ENCODE measurements at places on chromosomes 13 and 19.

GRCh38 chr13:81388400-81388799 is 1047.5 kb upstream of the SPRY2 start:
- DNase-seq: no peak

DNA sequence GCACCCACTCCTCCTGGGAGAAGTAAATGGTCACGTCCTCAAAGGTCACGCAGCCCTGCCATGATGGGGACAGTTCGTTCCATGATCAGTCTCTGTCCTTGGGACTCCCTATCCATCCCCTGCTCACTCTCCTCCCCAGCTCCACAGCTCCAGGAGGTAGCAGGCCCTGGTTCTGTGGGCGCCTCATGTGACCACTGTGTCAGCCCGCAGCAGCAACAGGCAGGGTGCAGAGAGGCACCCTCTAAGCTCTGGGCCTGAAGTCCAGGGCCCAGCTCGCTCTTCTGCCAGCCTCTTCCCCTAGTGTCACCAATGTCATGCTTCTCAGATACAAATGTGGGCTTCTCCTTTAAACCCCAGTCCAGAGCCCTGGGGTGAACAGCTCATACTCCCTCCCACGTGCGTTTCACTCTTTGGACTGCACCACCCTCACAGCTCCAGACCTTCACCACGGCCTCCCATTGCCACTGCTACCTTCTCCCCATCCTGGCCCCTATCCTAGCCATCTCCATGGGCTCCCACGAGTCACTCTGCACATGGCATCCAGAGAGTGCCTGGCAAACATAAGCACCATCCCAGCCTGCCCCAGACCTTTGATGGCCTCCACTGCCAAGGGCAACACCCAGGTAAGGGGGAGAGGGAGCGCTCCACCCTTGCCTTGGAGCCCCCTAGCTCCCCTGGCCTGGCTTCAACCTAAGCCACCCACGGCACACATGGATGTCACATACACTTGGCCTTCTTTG is 2.9 kb downstream of the ZNF792 start:
- DNase-seq: no peak

GRCh38 chr19:11674067-11674492 is 64.7 kb downstream of the ZNF823 start:
- DNase-seq: no peak

DNA sequence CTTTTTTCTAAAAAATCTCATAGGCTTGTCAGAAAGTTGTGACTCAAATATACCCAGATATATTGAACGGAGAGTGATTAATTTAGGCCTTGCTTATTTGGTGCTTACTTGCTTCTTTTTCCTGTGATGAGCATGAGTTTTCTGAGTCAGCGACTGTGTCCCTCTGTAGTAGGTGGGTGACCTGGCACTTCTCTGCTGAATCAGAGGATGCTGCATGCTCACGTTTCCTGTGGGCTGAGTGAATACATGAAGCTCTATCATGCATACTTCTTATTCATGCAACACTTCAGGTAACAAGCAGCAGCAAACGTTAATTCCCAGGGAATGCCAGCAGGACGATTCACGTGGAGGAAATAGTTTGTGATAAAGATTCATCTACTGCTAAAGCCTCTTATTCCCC is 245.0 kb downstream of the KLF5 start:
- DNase-seq: no peak

DNA sequence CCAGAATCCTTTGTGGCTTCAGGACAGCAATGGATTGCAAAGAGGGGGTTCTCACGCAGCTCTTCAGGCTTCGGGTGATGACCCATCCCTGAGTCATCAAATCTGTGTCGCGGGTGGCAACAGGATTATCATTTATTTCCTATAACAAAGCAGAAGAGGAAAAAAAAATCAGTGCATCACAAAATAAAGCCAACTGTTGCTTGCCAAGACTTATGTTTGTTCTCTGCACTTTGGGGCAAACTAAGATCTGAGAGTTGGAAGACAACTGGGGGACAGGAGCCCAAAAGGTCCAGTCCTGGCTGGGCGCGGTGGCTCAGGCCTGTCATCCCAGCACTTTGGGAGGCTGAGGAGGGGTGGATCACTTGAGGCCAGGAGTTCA is 6.4 kb downstream of the GNA15 start:
- no peak for DNase-seq

- DNase-seq: no peak
Measured at GRCh38 chr19:35478794-35479677, 11.2 kb downstream of the KRTDAP start.

GRCh38 chr13:33910255-33910654 is 92.3 kb downstream of the RFC3 start:
- no peak for DNase-seq

DNA sequence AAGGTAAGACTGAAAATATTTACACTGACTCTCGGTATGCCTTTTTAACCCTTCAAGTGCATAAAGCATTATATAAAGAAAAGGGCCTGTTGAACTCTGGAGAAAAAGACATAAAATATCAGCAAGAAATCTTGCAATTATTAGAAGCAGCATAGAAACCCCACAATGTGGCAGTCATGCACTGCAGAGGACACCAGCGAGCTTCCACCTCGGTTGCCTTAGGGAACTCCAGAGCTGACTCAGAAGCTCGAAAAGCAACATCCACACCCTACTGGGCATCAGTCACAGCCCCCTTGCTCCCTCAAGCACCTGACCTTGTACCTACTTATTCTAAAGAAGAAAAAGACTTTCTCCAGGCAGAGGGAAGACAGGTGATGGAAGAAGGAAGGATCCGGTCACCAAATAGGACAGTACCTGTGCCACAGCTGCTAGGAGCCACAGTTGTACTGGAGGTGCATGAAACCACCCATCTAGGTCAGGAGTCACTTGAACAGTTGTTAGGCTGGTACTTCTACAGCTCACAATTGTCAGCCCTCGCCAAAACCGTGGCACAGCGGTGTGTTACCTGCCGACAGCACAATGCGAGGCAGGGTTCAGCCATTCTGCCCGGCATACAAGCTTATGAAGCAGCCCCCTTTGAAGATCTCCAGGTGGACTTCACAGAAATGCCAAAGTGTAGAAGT is 2.9 kb downstream of the ZNF816 start:
- no peak for DNase-seq

GRCh38 chr13:36549755-36550154 is 117.5 kb downstream of the CCNA1 start:
- DNase-seq: no peak

- no peak for DNase-seq
Measured at GRCh38 chr19:18521692-18522123, at the start of gene ELL. Gene ELL, minus strand, starts transcription at chr19:18522070. Its CDS starts 15 bp downstream, at chr19:18522055.

DNA sequence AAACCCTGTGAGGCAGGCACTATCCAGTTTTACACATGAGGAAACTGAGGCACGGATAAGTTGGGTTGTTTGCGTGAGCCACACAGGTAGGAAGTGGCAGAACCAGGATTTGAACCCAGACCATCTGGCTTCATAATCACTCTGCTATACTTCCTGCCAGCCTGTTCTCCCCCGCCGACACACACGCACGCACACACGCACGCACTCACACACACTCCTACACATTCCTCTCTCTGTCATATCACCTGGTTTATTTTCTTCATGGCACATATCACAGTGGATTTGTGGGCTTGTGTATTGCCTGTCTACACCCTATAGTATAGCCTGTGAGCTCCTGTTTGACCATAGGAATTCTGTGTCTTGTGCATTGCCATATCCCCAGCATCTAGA is 140.0 kb downstream of the SIPA1L3 start:
- no peak for DNase-seq

DNA sequence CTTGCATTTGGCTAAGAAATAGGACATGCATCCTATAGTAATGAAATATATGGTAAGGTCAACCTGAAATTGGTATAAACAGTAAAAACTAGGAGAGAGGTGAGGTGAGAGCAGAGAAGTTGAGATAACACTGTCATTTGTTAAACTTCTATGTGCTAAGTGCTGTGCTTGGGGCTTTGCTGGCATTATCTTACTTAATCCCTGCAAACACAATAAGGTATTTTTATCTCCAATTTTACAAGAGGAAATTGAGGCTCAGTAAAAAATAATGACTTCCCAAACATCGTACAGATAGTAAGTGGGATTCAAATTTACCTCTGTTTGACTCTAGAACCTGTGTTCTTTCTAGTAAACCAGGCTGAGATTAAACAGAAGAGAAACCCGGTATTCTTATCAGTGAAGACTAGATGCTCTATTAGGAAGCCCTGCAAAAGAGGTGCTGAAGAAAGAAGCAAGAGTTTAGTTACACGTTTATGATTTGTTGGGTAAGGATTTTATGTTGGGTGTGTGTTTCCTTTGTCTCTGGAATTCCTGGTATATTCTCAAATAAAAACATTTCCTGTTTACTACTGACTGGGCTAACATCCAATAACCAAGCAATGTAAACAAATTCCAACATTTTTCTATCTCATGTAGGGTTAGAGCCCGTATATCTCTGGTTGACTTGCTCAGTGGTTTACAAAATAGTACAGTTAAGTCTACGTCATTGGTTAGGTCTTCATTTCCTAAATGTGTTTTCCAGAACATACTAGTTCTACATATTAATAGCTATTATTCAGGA is 137.3 kb upstream of the FNDC3A start:
- no peak for DNase-seq

GRCh38 chr19:13962699-13963602 is 10.6 kb downstream of the DCAF15 start:
- no peak for DNase-seq

DNA sequence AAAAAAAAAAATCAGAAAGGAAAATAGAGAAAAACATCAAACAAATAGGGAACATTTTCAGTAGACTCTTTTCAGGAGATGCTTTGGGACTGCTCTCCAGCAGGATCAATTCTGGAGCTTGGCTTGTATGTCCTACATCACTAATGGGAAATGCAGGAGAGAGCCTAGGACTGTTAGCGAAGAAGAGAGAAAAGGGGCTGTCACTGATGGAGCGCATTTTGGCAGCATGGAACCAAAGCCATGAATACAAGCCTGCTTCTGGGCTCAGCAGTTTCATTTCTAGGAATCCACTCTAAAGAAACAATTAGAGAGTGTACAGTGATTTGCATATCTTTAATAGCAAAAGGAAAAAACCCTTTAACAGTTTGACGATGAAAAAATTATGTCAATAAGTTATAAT is 203.9 kb downstream of the NUFIP1 start:
- no peak for DNase-seq

DNA sequence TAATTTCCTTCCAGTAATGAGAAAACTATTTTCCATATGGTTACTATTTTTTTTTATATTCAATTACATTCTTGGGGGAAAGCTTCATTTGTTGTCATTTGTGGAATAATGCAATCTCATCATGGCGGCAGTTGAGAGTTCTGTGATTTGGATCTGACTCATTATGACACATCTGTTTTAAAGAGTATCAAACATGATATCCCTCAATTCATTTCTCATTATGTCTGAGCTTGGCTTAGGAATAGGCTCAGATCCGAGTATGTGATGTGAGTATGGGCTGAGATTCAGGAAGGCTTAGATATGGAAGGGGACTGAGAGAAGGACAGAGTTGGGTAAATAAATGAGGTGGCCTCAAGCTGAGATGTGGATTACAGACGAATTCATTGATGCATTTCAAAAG is 64.4 kb downstream of the POSTN start:
- DNase-seq: no peak

DNA sequence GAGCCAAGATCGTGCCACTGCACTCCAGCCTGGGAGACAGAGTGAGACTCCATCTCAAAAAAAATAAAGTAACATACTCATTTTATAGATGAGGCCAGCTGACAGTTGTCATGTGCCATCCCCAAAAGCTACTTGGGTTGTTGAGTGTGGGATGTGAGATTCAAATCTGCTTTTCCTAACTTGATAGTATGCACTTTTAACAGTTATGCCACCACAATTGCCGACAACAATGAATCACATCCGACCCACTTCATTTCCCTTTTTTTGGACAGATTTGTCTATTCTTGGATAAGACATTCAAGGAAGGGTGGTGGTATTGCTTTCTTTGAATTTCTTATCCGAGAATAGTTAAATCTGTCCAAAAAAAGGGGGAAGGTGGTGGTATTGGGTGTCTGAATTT is 16.3 kb upstream of the DNMT1 start:
- DNase-seq: no peak

- DNase-seq: no peak
Measured at GRCh38 chr19:7512400-7512851, 3.5 kb upstream of the ZNF358 start.

DNA sequence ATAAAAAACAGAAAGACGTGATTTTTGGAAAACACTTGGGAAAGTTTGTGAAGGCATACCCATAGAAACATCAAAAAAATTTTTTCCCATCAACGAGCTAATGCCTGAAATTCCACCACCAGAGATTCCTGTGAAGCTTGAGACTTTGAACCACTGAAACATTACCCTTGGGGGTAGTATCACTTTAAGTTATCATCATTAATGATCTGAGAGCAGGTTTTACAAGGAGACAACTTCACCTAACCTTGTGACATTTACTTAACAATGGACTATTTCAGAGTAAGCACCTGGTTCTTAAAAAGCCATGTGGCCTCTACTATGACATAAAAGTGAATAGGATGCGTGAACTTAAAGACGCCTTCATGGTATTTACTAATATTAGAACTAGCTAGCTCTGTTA is 51.9 kb downstream of the DOCK9 start:
- DNase-seq: no peak

- no peak for DNase-seq
Measured at GRCh38 chr13:38743466-38743865, 56.6 kb downstream of the FREM2 start.

DNA sequence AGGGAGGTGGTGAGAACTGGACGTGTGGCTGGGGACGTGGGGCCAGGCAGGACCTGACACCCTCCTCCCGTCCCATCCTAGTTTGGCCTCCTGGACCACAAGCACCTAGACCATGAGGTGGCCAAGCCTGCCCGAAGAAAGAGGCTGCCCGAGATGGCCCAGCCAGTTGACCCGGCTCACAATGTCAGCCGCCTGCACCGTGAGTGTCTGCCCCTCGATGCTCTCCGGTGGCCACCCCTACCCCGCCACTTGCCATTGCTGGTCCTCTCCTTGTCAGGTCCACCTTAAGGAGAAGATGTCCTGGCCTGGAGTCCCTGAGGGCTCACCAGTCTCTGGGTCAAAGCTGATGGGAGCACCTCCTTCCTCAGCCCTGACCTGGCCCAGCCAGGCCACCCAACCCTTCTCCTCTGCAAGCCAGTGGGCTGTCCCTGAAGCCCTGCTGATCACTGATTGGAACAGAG is 2.2 kb downstream of the ANGPTL4 start:
- DNase-seq: no peak

DNA sequence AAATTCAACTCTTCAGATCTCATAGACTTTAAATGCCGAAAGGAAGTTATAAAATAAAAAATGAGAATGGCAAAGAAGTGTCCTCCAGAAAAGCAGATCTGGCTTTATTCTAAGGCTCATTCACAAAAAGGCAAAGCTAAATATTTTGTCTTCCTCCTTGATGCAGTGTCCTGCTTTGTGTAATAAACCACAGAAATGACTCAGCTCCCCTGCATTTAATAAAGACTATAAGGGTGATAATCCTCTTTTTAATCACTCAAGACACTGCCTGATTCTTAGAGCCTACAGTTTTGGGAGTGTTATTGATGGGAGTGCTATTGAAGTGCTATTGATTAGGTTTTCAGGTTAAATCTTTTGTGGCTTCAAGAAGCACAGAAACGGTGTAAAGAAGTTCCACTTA is 482.0 kb downstream of the PCDH20 start:
- no peak for DNase-seq
